Right lung (tissue), 10 donors: ENCODE measurements at places on chromosomes 16 and 17. TPM values are rescaled to one million over a fixed set of nuclear protein-coding genes. Genes with fewer than 3 reads are reported as not detected.

The B4GALNT2 gene
- 0.72 TPM for polyA plus RNA-seq

The RAP1GAP2 gene
- polyA plus RNA-seq, result 8.4 TPM

The PRAC2 gene
- polyA plus RNA-seq, result not detected

The CKLF gene
- 36.4 TPM for polyA plus RNA-seq

The MT1A gene
- polyA plus RNA-seq, result not detected

- no peak for DNase-seq
Measured at GRCh38 chr17:38604479-38605403, 1.0 kb downstream of the SRCIN1 start.

DNA sequence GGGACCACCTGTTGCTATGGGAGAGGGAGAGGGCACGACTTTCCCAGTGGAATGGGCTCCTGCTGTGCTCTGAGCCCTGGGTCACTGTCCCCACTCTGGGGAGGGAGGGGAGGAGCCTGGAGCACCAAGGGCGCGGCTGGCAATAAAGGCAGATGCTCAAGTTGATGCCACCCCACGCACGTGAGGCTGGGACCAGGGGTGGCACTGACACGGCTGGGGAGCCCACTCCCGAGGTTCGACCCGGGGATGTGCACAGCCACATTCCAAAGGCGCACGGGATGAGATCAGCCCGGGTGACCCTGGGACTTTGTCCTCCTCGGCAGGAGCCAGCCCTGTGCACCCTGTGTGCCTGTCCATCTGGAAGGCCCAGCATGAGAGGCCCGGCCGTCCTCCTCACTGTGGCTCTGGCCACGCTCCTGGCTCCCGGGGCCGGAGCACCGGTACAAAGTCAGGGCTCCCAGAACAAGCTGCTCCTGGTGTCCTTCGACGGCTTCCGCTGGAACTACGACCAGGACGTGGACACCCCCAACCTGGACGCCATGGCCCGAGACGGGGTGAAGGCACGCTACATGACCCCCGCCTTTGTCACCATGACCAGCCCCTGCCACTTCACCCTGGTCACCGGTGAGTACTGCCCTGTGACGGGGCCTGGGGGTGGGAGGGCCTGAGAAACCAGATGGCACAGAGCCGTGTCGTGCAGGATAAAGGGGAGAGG, at the start of gene ENPP7:
Gene ENPP7, plus strand, starts transcription at position 175 of the 715 bp plus-strand sequence. Its CDS starts 197 bp downstream, at position 372.
- no peak for DNase-seq

GRCh38 chr17:9951803-9952202, 46.7 kb upstream of the RCVRN start:
- no peak for DNase-seq

GRCh38 chr16:1762196-1762878, 9.0 kb downstream of the NME3 start:
- DNase-seq, result no peak

DNA sequence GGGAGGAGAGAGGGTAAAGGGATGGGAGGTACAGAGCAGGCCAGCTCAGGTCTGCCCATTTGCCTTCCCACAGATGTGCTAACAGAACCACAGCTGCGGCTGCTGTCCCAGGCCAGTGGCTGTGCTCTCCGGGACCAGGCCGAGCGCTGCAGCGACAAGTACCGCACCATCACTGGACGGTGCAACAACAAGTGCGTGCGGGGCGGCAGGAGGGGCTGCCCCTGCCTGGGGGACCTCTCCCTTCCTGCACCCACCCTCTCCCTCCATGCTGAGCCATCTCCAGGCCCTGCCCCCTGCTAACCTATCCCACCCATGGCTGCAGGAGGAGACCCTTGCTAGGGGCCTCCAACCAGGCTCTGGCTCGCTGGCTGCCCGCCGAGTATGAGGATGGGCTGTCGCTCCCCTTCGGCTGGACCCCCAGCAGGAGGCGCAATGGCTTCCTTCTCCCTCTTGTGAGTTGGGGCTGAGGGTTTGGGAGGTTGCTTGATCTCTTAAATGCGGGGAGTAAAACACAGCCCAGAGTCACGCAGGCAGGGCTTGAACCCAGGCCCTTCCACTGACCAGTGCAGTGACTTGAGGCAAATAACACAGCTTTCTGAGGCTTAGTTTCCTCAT, 1.2 kb downstream of the EPX start:
- DNase-seq, result no peak
